ENCODE measurements at places on chromosomes 12 and 14.

GRCh38 chr12:81992461-81992860 is 233.3 kb upstream of the PPFIA2 start:
- no peak for DNase-seq

- DNase-seq, result no peak
Observed at GRCh38 chr14:96095058-96095457, 55.9 kb downstream of the C14orf132 start.

GRCh38 chr12:7142056-7142644 is 12.0 kb downstream of the CLSTN3 start:
- DNase-seq, result peak; percentile 9

- no peak for DNase-seq
Observed at GRCh38 chr12:70883855-70884254, 36.7 kb downstream of the PTPRR start.

DNA sequence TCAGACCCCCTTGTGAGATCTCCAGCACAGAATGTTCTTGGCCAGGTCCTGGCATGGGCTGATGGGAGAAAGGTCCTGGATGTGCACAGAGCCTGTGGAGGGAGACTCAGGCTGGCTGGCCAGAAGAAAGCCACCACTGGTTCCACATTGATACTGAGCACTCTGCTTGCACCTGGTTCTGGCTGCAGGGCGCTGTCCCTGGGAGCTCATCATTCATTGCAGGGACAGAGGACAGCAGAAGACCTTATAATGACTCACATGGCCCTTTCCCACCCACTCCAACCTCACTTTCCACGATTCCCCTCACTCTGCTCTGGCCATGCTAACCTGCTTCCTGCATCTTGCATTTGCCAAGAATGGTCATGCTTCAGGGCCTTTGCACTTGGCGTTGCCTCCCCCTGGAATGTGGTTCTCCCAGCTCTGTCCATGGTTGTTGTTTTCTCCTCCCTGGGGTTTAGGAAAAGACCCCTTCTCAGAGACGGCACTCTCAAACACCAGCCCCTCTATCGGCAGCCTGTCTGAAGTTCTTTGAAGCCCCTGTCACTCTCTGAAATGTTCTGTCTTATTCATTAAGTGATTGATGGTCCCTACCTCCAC is 10.3 kb downstream of the KRT7 start:
- no peak for DNase-seq

- no peak for DNase-seq
Observed at GRCh38 chr14:44279357-44279756, 227.7 kb downstream of the FSCB start.

- no peak for DNase-seq
Observed at GRCh38 chr12:14993537-14994266, 20.9 kb downstream of the PDE6H start.

DNA sequence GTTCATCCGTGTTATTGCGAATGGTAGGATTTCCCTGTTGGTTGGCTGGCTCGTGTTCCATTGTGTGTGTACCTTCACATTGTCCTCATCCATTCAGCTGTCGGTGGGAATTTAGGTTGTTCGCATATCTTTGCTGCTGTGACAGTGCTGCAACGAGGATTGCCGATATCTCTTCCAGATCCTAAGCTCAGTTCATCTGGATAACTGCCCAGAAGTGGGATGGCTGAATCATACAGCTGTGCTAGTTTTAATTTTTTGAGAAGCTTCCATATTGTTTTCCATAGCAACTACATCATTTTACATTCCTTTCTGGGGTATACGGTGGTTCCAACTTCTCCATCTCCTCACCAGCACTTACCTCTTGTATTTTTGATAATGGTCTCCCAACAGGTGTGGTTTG is 292.8 kb upstream of the SFSWAP start:
- DNase-seq, result no peak

DNA sequence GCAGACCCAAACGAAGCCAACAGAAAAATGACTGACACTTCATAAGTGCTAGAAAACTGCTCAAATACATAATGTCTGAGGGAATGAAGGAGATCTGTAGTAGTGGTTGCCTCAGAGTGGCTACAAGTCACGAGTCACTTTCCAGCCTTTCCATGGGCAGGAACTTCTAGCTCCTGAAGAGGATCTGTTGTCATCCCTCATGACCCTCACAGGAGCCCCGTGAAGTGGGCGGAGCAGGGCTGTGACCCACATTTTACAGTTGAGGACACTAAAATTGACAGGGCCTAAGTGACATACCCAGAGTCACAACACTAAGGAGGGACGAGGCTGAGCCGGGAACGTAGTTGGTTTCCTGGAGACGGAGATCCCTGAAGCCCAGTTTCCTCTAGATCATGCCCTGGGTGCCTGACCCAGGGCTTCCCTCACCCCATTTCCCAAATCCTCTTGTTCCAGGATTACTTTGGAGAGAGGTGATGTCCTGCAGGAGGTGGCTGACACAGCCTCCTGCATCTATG is 45.8 kb upstream of the P2RX7 start:
- DNase-seq, result no peak

- no peak for DNase-seq
Observed at GRCh38 chr12:85821206-85821605, 15.0 kb downstream of the RASSF9 start.

DNA sequence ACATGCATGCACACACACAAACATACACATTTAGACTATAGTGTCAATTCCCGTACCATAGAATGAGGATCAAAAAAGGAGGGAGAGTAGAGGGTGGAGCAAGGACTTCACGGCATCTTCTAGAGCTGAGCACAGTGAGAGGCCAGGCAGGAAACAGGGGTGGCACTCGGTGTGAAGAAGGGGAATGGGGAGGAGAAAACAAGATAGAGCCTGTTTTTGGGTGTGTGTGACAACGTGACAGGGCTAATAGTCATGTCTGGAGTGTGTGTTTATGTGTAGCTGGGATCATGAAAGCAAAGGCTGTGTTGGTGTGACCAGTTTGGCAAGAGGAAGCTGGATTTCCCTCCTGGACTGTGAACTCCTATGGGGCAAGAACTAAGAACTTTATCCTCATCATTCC is 9.9 kb upstream of the ACVR1B start:
- no peak for DNase-seq

DNA sequence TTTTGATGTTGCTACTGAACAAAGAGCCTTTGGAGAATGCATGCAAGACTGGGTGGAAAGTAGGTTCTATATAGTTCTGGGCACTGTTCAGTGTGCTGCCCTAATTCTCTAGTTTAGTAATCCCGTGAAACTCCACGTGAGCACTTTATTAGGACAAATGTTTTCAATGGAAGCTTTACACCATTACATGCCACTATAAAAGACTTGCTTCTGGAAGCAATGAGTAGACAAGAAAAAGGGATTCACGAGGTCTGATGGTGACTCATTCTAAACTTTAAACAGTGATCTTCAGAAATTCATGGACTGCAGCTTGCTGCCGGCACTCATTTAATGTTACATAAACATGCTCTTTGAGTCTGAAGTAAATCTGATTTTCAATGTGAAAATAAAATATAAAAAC is 22.3 kb downstream of the ATG14 start:
- no peak for DNase-seq

DNA sequence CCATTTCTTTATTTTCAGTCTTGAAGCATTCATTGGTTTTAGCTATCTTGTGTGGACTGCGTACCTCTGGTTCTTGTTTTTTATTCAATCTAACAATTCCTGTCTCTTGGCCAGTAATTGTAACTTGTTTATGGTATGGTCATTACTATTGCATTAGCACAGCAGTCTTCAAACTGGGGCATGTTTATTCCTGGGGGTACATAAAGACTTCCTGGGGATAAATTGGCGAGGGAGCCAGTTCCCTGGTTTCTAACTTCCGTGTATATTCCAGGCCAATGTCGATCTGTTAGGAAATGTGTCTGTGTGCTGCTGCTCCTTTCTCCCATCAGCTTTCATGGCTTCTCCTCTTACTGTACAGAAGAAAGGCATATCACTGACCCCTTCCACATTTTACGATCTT is 13.7 kb upstream of the EVL start:
- no peak for DNase-seq

DNA sequence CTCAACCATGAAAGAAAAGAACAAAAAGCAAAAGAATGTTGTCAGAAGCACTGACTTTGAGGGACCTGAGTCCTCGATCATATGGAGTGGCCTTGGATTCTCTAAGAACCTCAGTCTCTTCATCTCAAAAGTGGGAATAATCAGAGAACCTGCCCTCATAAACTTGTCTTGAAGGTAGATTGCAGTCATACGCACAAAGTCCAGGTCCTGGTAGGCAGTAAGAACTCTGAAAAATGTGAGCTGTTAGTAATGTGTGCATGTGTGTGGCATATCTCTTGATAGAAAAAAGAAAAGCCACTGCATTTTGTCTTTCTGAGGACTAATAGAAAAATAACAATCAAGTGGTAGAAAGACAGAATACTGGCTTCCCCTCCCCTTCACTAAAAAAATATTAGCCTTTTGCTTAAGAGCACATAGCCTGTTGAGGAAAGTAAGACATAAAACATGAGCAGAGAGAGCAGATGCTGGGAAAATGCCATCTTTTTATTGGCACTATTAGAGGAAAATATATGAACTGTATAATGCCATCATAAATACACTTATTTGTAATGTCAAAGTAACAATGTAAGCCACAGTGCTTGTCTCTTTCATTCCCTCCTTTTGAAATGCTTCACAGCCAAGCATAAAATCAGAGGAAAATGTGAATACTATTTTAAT is 205.1 kb upstream of the TBX3 start:
- DNase-seq, result no peak

GRCh38 chr12:81094718-81095360 is 17.0 kb downstream of the ACSS3 start:
- no peak for DNase-seq

DNA sequence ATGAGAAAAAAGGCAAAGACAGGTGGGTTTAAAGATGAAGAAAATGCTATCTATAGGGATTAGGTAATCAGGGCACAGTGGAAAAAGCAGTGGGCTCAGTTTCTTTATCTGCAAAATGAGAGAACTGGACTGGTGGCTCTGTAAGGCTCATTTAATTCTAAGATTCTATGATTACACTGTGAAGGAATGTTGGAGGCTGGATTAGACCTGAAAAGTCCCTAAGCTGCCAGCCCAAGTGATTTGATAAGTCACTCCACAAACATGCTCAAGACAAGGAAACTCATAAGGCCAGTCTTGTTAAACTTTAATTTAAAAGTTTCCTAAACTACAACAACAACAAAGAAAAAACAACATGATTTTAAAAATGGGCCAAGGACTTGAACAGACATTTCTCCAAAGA is 75.1 kb downstream of the DCAF5 start:
- DNase-seq, result no peak

GRCh38 chr14:80215081-80215480 is 3.8 kb upstream of the DIO2 start:
- DNase-seq, result no peak

DNA sequence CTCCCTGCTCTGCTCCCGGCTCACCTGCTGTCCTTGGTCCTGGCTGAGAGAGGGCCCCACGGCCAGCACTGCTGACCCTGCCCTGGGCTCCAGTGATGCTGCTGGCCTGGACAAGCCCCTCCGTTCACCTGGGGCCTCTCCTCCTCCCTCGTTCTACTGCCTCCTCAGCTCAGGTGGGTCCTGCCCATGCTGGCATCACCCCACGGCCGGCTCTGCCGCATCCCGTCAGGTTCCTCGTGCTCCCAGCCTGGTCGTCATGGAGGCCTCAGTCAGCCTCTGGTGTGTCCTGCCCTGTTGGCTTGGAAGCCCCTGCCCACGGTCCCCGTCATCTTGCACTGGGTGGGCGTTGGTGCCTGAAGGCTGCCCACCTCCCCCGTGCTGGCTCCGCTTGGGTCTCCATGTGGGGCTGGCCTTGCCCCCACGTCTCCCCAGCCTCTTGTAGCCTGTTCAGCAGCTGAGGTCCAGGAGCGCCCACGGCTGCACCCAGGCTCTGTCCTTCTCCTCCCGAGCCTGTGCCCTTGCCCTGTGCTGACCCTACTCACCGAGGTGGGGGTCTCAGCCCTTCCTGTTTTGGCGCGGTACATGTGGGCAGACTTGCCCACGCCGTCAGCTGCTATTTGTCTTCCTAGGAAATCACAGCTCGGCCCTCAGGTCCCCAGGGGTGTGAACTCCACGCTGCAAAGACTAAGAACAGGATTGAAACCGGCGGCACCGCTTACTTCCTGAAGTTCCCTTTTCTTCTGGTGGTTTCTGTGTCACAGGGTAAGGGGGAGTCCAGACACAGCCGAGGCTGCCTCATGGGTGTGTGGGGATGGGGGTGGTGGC is 121.6 kb downstream of the TMEM121 start:
- DNase-seq, result no peak

- DNase-seq, result no peak
Observed at GRCh38 chr12:83850531-83850930, 1062.1 kb downstream of the SLC6A15 start.

DNA sequence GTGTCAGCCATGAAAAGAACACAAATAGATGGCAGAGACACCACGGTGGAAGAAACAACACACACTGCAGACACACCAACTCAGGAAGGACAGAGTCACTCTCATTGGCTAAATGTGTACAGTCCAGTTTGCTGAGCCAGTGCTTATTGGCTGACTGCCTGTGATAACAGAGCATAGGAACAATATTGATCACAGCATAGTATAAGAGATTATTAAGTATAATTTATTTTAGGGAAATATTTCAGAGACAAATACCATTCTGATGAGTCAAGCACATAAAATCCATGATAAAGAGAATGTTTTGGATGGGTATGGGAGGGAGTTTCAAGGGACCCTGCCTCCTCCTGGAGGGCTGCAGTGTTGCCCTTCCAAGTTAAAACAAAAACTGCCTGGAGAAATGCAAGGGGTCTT is 50.9 kb downstream of the BTG1 start:
- no peak for DNase-seq

DNA sequence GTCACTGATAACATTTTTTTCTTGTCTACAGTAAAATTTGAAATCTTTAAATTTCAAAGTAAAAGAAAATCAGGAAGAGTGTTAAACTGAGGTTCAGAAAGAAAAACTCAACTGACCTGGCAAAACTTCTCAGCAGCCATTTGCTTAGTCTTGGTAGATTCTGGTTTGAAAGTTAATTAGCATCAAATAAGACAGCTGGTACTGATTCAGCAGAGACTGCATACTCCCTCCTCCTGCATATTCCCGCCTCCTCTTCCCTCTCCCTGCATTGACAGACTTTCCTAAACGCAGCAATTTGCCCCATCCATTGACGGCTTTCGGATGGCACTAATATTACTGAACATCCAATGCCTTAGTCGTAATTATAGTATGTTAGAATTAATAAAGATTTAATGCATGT is 520.8 kb downstream of the FLRT2 start:
- DNase-seq, result no peak

GRCh38 chr14:60206837-60207533 is 41.8 kb upstream of the DHRS7 start:
- DNase-seq, result no peak

All from activated naive CD4-positive, alpha-beta T cell (primary cell).